A549 treated with AZD2906 at 1 μM for 4 hours (cell line): ENCODE measurements at places on chromosomes 7 and 10. TPM values are rescaled to one million over a fixed set of nuclear protein-coding genes. Genes with fewer than 3 reads are reported as not detected.

COBL gene
- 3.6 to 4.3 TPM (median 4.1 TPM) in 5 replicates for total RNA-seq

ADAM8 gene
- 2.2 to 4.2 TPM (median 2.9 TPM) in 5 replicates for total RNA-seq

MRPL43 gene
- 72.7 to 102 TPM (median 95.3 TPM) in 5 replicates for total RNA-seq

DAGLB gene
- total RNA-seq = 20.7 to 23.3 TPM (median 23.0 TPM) in 5 replicates

SLC16A9 gene
- 0.07 to 0.20 TPM (median 0.13 TPM) in 5 replicates for total RNA-seq

SRRM3 gene
- total RNA-seq = 8.0 to 13.5 TPM (median 12.1 TPM) in 5 replicates

PRKAR1B gene
- total RNA-seq = 29.1 to 35.7 TPM (median 33.7 TPM) in 5 replicates

PPP3CB gene
- 14.8 to 17.8 TPM (median 16.6 TPM) in 5 replicates for total RNA-seq

PNLIP gene
- 0.13 to 0.28 TPM (median 0.14 TPM) in 4 of 5 replicates, not detected in the other for total RNA-seq

NUTM2D gene
- total RNA-seq = 1.2 to 1.7 TPM (median 1.4 TPM) in 5 replicates

LIPJ gene
- total RNA-seq = not detected in 5 replicates

AKR1D1 gene
- 0.03 to 0.09 TPM (median 0.05 TPM) in 3 of 5 replicates, not detected in the others for total RNA-seq

BAMBI gene
- total RNA-seq = 8.4 to 10.2 TPM (median 9.6 TPM) in 5 replicates

NRF1 gene
- total RNA-seq = 9.2 to 10.3 TPM (median 9.8 TPM) in 5 replicates

SLC29A3 gene
- 26.8 to 31.4 TPM (median 28.0 TPM) in 5 replicates for total RNA-seq

MUC12 gene
- 12.5 to 23.4 TPM (median 19.2 TPM) in 5 replicates for total RNA-seq

LRRC4 gene
- total RNA-seq = not detected in 5 replicates

CUZD1 gene
- total RNA-seq = 1.2 to 1.5 TPM (median 1.3 TPM) in 5 replicates

VPS37D gene
- 2.9 to 6.0 TPM (median 5.1 TPM) in 5 replicates for total RNA-seq

KIAA1549 gene
- 5.1 to 6.0 TPM (median 5.3 TPM) in 5 replicates for total RNA-seq
